ENCODE measurements at places on chromosomes 4 and X.

DNA sequence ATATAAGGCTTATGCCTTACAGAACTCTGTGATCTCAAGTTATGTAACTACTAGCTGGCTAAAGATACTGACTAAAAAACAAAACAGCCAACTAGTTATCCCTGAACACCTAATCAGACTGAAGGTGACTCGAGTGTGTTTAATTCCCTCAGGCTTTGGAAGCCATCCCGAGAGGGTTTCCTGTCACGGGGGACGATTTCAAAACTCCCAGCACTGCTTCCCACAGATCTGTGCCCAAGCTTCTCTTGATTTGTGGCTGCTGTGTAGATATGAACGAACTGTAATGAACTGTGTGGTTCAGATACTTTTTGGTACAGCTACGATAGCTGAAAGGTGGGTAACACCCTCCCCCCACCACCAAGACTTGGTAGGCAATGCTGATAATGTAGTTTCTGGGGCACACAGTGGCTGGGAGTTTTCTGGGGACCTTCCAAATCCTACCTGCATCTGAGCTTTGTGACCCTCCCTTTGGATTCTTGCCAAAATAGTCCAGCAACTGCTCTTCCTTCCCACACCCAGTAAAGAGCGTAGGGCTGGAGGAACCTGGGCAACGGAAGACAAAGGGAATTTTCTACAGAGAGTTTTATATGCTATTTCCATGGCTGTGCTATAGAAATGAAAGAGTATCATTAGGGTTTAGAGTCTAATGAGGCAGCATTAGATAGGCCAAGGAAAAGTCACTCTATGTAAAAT lies 148.8 kb downstream of the MGST2 start:
- DNase-seq: peak; percentile 68

- DNase-seq: no peak
Measured at GRCh38 chrX:20498851-20499635, 232.3 kb upstream of the RPS6KA3 start.

DNA sequence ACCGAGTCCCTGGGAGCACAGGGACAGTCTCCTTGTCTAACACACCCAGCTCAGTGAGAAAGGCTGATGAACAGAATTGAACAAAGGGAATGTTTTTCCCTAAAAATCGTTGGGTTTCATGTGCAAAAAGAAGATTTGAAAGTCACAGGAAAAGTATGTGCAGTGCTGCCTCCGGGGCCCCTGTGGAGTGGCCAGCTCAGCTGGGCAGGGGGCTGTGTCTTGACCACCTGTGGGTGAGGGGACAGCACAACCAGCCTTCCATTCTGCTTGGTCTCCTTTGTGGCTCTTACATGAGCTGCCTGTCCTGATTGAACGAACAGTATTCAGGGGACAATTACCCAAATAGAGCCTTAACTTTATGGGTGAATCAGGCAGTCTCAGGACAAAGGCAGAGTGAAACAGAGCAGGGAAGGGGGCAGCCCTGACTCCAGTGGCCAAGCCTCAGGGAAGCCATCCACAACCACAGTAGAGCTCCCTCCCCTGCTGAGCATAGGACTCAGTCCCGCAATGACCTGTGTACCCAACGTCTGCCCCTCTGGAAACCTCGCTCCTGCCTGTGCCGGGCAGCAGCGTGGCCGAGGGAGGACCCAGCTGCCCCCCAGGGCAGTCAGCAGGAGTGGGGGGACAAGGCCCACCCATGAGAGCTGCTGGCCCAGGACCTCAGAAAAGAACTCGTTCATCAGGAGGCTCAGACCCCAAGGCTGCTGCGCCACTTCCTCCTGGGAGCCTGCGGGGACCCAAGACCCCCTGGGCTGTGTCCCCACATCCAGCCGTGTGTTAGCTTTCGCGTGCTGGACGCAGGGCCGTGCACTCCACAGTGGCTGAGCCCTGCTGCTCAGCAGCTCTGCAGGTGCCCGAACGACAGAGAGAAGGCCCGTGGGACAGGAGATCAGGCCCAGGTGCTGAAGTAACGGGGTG lies 59.6 kb upstream of the MXD4 start:
- DNase-seq: no peak

- no peak for DNase-seq
Measured at GRCh38 chrX:139172731-139173130, 357.8 kb upstream of the F9 start.

DNA sequence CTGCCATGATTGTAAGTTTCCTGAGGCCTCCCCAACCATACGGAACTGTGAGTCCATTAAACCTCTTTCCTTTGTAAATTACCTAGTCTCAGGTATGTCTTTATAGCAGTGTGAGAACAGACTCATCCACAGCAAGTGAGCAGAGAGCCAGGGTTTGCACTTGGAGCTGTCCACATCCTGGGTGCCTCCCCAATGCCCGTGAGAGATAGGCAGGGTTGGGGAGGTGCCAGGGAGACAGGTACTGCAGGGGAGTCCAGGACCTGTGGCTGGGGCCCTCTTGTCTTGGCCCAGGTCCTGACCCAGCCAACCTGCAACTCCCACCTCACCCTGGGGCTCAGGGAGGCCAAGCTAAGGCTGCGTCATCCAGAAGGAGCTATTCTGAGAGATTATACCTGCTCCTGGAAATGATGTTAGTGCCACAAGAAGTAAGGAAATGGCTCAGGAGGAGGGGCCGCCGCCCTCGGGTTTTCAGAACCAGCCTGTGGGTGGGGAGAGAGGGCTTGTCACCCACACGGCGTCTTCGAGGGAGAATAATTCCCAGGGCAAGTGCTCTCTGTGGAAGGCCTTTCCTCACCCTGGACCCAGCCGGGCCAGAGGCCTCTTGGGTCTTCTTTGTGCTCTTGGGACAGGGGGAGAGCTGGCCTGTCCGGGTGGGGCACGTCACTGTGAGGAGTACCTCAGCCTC lies 66.5 kb downstream of the ADRA2C start:
- DNase-seq: no peak

- DNase-seq: peak; percentile 59
Measured at GRCh38 chr4:95963456-95963855, 123.6 kb downstream of the PDHA2 start.

DNA sequence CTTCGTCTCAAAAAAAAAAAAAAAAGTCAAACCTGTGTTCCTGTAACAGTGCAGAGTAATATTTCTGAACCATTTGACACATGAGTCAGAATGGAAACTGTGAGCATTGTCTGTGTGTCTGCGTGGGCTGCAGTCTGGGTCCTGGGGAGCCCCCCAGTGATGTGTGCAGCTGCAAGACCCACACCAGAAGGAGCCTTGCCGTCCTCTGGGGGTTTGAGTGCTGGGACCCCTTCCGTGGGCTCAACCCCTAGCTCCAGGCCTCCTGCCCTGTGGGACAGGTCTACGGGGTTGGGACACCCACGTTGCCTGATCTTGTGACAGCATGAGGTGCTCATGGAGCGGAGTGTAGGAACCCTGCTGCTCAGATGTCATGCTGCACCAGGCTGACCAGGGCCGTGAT lies 43.7 kb downstream of the DDX3X start:
- no peak for DNase-seq

DNA sequence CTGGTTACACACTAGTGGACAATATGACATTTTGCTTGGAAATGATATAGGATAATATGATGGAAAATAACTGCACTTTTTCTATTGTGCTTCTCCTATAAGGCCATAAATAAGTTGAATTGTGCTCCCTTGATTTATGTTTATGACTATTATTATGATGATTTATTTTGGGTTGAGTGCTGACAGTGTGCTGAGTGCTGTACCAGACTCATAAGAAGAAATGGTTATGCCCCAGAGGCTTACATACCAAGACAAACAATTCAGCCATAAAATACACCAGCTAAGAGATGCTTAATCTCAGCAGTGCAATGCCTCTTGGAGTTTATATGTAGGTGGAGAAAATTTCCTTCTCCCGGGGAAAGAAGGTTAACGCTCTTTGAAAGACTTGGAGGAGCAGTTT lies 199.8 kb upstream of the NOCT start:
- DNase-seq: no peak

- DNase-seq: peak; percentile 78
Measured at GRCh38 chr4:87419578-87420249, 2.7 kb upstream of the NUDT9 start.

DNA sequence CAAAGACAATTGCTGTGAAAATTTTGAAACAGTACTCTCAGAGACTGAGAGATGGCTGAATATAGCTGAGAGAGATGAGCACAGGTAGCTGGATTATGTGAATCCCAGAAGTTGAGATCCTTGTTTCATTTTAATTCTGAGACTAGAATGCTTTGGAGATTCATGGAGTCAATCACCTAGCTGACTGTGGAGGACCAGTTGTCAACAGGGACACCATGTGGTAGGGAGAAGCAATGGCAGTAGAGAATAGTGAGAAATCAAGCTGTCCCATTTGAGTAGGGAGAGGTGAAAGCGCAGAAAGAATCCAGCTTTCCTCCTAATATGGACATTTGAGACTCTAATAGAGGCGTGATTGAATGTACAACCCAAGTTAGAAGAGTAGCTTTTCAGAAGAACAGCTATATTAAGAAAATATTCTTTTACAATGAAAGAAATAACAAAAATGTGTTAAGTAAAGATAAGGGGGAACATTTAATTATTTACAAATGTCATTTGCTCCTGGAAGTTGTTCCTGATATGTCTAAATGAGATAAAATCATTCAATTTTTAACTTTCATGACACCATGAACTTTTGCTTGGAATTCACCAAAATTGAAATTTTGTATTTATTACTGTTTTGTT lies 30.3 kb upstream of the GLRB start:
- DNase-seq: peak; percentile 69

- no peak for DNase-seq
Measured at GRCh38 chr4:36086261-36086786, 158.0 kb downstream of the ARAP2 start.

- DNase-seq: no peak
Measured at GRCh38 chr4:123088501-123088900, 166.1 kb upstream of the NUDT6 start.

GRCh38 chrX:153029875-153030274 lies 26.4 kb upstream of the PNMA3 start:
- DNase-seq: no peak

DNA sequence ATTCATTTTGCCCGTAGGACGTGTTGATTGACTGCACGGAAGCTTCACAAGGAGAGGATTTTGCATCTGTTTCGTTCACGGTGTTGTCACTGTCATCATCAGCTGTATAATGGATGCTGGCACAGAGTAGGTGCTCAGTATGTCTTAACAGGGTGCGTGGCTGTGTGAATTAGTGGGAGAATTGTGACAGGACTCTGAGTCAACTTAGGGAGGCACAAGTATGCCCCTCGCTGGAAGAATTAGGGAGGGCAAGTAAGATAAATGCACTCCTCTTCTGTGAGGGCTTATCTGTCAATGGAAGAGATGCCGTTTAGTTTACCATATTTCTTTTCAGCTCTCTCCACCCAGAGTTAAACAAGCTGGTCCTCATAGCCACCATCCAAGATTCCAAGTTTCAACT lies 107.2 kb downstream of the TRIML1 start:
- DNase-seq: no peak

DNA sequence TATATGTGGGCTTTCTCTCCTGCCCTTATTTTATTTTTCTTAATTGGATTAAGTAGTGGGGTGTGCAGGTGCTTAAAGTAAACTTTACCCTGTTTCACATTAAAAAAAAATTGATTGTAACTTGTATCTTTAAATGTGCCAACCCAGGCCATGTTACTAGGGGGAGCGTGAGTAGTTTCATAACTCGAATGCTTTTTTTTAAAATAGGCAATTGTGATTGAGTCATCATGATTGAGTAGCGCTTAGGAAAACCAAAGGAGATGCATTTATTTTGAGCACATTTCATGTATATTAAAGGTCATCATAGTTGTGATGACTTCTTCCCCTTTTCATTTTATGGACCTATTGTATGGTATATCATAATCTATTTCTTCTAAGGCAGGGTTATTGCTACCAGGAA lies 32.2 kb downstream of the GPAT3 start:
- no peak for DNase-seq

- peak; percentile 79 for DNase-seq
Measured at GRCh38 chr4:165199722-165200121, 7.6 kb upstream of the KLHL2 start.

GRCh38 chr4:67520141-67520540 lies 25.2 kb downstream of the CENPC start:
- DNase-seq: no peak

DNA sequence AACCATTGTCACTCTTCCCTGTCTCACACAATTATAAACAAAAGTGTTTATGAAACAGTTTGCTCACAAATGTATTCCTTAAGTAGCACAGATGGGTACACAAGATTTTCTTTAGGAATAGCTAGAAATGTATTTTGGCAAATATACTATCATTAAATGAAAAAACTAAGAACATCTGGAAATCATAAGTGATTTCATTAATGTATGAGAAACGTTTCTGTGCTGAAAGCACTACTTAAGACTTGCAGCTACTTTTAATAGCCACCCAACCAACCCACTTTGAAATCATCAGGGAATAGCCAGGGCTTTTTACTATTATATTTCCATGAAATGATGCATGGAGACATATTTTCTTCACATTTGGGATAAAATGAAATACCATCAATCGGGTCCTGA lies 62.3 kb upstream of the NAP1L5 start:
- no peak for DNase-seq

DNA sequence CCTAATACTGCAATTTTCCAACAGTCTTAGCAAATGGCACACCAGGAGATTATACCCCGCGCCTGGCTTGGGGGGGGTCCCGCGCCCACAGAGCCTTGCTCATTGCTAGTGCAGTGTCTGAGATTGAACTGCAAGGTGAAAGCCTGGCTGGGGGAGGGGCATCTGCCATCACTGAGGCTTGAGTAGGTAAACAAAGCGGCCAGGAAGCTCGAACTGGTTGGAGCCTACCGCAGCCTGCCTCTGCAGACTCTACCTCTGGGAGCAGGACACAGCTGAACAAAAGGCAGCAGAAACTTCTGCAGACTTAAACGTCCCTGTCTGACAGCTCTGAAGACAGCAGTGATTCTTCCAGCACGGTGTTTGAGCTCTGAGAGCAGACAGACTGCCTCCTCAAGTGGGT lies 172.8 kb upstream of the NAP1L5 start:
- DNase-seq: no peak

DNA sequence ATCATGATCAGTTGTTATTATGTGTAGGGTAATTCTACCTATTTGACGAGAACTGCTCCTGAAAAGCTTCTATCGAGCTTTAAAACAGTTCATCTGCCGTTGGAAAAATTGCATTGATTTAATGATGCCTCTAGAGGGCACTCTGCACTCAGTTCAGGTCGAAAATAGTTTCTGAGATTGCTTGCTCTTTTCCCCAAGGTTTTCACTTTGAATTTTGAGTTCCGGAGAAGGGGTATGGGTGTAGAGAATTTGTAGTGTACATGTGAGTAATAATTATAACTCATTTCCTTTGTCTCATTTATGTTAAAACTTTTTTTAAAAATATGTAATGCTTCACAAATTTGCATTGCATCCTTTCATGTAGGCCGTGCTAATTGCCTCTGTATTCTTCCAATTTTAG lies 28.4 kb upstream of the TNIP3 start:
- peak; percentile 43 for DNase-seq

DNA sequence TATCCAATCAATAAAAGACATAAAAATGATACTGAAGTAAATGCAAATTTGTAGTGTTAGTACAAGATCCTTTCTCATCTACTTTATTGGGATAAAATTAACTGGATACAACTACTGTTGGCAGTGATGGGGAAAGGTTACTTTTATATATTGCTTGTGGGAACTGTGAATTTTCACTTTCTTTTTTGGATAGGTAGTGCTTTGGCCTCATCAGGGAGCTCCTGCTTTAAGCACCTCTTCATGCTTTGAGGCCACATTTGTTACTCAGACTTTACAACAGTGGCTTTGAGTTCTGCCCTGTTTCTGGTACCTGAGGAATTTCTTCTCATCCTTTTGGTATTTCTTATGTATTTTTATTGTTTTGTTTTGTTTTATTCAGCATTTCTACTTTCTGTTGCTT lies 316.8 kb upstream of the ZCCHC13 start:
- DNase-seq: no peak

- no peak for DNase-seq
Measured at GRCh38 chrX:14832586-14832985, 40.3 kb downstream of the FANCB start.
